ENCODE measurements at places on chromosomes 7 and 10.

DNA sequence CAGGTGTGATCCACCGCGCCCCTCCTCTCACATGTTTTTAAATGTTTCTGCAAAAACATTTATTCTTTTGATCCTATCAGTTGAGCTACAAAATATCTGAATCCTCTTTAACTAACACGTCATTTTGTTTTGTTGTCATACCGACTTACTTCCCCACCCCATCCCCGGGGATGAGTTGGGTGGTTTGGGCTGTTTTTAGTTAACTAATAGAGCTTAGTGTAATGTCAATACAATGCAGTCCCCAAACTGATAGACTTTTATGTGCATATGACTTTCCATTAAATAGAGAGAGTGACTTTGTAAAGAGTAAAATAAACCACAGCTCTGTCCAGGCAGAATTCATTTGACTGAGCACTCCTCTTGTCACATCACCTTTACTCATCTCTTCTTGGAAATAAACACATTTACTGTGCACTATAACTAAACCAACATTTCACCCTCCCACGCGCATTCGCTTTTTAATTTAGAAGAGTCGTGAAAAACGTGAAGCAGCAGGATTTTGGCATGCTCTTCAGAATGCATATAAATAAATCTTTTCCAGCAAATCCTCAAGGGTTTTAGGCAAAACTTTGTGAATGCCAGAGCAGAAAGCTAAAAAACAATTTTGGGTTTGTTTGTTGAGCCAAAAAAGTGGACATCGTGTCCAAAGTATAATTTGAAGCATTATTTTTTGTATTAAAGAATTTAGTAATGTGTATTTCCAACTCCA, 187.4 kb upstream of the MGMT start:
- no peak for DNase-seq

GRCh38 chr10:103870516-103870915, 15.1 kb upstream of the SH3PXD2A start:
- DNase-seq, result no peak

GRCh38 chr10:126041804-126042231, 145.5 kb downstream of the FANK1 start:
- peak; percentile 94 for DNase-seq

DNA sequence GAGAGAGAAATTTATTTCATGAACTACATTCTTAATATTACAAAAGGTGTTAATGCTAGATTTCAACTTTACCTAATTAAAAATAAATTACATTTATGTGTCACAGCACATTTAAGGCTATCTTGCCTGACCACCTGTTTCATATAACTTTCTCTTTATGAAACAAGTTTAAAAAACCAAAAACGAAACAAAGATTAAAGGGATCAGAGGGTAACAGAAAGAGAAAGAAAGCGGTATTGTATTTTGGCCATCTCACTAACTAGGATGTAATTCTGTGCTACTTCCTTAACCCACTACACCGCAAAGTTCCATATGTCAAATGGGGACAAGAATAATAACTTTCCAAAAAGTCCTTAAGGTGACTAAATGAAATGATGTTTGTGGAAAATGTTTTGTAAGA, 6.3 kb upstream of the RHOBTB1 start:
- DNase-seq, result no peak

- DNase-seq, result no peak
Measured at GRCh38 chr7:11194492-11194891, 220.8 kb downstream of the PHF14 start.

DNA sequence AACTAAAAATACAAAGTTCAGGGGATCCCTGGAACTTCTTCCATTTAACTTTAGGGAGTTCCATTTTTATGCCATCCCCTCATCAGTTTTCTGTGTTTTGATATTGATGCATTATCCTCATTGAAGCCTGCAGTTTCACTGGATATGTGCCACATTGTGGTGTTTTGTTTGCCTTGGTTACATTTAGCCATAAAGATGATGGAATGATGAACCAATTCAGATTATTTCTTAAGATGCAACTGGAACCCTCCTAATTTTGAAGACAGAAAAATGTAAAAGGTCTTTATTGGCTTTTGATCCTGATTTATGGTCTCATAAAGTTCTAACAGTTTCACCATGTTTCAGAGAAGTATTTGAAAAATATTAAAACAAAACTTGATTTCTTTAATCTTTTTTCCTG, 314.2 kb upstream of the KLF6 start:
- no peak for DNase-seq
